Stimulated activated CD8-positive, alpha-beta memory T cell treated with anti-CD3 and anti-CD28 coated beads, Interleukin-7, amount 100 ng/mL, for 1 hour (primary cell): ENCODE measurements at places on chromosomes 16 and 17.

DNA sequence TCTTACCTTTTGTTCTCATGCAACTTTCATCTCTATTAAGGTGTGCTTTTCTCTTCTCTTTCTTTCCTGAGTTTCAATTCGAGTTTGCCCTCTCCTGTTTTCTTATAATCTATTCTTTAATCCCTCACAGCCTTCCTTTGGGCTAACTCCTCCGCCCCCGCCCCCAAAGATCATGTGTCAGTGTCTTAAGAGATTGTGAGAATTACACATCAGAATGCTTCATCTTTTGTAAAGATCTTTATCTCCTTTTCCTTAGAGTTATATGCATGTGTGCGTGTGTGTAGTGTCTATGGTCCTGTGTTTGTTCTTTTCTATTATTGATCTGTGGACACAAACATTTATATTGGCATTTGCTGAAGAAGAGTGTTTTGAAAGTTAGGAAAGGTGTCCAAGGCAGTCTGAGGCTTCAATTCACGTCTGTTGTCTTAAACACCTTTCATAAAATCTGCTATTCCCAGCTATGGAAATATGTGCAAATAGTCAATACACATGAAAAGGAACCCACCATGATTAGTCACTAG lies 6.1 kb upstream of the ALDH3A2 start:
- no peak for DNase-seq

DNA sequence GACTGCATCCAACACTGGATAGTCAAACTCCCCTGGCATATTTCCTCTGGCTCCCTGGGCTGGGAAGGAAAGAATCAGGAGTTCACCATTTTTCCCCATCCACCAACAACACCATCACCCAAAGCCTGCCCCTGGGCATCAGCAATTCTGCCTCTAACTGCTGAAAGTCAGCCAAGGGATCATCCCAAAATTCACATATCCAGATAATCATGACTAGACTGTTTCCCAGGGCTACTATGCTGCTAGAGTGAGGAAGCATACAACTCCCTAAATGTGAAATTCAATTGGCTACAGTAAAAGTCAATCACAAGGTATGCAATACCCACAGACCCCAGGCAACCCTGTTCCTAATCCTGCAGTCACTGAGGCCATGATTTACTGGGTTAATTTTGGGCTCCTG lies 230.6 kb downstream of the C16orf95 start:
- DNase-seq: no peak

GRCh38 chr17:4365628-4366326 lies 698 bp downstream of the UBE2G1 start:
- DNase-seq: peak; percentile 5

DNA sequence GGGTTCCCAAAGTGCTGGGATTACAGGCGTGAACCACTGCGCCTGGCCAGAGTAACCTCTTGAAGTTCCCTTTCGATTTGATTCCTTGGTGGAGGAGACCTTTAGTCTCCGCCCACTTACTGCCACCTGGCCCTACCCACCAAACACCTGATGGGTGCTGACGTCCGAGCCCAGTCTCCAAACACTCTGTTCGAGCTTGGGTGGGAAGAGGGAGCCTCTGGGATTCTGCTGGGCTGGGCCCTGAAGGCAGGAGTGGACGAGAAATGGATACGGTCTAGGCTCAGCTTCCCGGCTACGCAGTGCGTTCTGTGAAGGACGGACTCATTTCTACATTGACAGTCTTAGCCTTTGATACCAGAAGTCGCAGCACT lies 870 bp upstream of the ITGA3 start:
- DNase-seq: no peak

DNA sequence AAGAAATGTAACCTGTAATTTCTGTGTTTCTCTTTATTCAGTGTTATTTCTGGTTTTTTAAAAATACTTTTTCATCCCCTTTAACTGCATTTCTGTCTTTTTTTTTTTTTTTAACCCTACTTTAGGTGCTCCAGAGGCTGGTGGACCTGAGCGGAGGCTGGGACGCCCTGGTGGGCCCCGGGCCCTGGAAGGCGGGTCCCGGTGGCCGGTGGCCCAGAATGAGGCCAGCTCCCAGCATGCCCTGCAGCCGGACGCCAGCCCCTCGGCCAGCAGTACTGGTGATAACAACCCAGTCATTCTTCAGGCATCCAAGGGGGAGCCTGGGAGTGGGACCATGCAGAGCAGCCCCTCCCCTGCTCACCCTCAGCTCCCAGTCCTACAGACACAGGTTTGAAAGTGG lies 1.5 kb downstream of the SRCAP start:
- no peak for DNase-seq

- DNase-seq: no peak
Observed at GRCh38 chr17:31390748-31391495, 553 bp upstream of the RAB11FIP4 start.

DNA sequence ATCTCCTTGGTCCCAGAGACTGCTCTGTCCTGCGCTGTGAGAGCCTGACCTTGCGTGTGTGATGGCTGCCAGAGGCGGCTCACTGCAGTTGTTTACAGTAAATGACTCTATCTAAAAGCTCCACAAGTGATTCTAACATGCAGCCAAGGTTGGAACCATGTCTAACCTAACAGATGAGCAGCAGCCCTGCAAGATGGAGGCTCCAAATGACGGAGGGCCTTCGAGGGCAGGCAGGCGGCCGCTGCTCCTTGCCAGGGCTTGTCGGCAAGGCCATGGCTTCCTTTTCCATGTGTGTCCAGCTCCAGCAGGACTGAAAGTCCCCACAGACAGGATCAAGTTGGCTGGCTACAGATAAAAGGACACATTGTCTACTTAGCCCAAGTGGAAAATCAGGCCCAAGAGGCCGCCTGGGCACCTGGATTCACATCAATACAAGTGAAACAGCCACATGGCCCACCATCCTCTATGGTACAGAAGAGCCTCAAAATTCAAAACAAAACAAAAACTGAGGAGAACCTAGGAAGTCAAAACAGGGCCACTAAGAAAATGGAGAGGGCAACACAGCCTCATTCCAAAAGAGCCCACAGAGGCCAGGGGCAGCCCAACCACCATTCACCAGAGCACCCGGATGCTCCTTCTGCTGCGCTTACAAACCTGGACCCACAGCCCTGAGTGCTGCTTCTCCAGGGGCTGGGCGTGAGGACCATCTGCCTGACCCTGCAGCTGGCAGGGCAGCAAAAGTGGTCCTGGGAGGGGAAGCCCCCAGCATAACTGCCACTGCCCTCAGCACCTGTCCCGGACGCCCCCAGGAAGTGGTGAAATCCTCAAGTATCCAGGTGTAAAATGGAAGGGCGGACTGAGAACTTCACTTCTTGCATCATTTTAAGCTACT lies 65.0 kb downstream of the AMFR start:
- no peak for DNase-seq

DNA sequence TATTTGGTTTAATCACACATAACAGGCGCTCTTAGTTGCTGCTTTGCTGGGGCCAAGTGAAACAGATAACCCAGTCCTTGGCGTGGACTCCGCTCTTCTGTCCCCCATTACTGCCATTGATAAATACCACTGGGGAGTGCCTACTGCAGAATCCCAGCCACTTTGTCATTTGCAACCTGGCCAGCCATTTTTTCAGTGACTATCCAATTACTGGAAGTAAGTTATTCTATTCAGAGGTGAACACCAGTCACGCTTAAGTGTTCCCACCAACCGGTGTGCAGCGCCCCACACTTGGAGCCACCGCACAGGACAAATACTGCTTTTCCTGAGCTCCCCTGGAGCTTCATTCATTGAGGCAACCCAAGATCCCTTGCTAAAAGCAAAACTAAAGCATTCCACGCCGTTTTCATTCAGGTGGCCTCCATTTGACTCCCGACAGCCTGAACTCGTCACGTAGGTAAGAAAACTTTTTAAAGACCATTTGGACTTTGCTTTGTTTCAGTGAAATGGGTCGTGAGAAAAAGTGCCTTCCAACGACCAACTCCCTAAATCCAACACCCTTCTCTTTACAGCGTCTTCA lies 1.8 kb downstream of the USP7 start:
- DNase-seq: no peak

- DNase-seq: no peak
Observed at GRCh38 chr16:69894676-69895075, 56.5 kb upstream of the CLEC18A start.

- no peak for DNase-seq
Observed at GRCh38 chr17:14334919-14335318, 34.0 kb downstream of the HS3ST3B1 start.

DNA sequence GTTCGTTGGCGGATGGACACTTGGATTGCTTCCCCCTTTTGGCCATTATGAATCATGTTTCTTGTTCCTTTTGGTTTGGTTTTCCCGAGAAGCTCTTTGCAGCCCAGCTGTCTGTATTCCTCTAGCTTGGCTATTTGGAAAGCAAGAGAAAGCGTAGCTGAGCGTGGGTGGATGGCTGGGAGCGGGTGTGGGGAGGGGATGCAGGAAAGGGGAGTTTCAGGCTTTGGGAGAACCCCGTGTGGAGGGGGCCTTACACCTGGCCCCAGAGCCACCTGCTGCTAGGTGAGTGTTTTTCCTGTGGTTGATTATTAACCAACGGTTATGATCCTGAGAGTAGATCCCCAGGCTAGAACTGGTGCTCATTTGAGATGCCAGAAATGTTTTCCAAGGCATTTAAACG lies 103.7 kb downstream of the RAP1GAP2 start:
- DNase-seq: no peak

GRCh38 chr16:56478281-56479049 lies 27.1 kb downstream of the OGFOD1 start:
- DNase-seq: no peak

- DNase-seq: no peak
Observed at GRCh38 chr17:61813211-61813610, 50.1 kb downstream of the BRIP1 start.

- no peak for DNase-seq
Observed at GRCh38 chr17:1231456-1231855, 38.8 kb upstream of the BHLHA9 start.

DNA sequence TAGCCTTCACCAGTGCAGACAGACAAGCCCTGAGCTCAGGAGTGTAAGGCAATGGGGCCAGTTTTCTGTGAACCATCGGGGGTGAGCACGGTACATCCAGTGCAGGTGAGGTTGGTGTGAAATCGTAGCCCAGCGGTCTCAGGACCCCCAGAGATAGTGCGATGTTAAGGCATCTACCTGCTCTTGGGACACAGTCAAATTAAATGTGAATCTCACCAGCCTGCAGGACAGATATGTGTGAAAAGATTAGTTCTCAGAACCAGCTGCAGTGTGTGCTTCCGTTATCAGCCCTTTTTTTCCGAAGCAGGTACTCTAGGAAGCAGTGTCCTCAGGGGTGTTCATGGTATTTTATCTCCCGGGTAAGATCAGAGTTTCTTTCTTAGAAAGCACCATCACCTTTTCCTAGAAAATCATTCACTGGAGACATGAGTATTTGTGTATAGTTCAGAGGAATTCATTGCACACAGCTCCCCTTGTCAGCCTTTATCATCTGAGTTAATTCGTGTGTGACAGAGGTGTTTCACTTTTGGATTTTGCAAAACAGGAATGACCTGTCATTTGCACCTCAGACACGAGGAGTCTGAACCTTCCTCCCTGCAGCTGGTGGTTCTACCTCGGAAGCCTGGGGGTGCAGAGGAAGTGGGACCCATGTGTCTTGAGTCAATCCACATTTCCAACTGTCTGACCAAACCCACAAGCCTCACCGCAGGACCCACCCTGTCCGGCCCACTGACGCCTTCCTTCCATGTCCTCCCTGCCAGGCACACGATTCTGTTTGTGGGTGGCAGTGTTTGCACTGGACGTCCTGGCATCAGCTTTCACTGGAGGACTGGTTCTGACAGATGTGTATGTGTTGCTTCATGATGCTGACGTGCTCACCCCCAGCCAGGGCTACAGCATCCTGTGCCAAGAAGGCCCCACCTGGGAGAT lies 107.8 kb downstream of the CLEC16A start:
- DNase-seq: peak; percentile 5

GRCh38 chr16:53043986-53044601 lies 8.6 kb downstream of the CHD9NB start:
- DNase-seq: no peak

DNA sequence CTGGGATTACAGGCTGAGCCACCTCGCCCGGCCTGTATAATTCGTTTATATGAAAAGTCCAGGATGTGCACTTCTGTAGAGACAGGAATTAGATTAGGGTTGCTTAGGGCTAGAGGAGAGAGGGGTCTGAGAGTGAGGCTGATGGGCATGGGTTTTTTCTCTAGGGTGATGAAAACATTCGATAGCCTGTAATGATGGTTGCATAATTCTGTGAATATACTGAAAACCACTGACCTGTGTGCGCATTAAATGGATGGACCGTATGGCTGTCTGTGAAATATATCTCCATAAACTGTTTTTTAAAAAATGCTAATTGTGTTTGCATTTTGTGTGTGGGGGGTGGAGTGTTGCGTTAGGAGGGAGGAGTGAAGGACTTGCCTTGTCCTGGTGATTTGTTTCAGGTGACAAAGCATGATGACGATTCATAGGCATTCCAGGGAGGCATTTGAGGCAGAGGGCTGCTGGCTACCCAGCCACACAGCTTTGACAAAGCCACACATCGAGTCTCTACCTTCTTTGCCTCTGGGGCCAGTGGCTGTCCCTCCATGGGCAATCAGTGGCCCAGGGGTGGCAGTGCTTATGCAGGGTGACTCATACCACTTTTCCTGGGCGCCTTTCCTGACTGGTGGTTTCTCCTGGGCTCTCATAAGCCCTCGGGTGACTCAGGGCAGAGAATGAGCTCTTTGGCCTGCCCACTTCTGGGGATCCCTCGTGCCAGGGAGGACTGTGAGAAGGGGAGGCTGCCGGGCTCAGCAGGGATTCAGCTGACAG lies 148.5 kb upstream of the WSCD1 start:
- DNase-seq: no peak

GRCh38 chr16:27472091-27473020 lies 70.4 kb downstream of the IL21R start:
- DNase-seq: no peak

GRCh38 chr17:55720919-55721836 lies 1.5 kb downstream of the TMEM100 start:
- DNase-seq: no peak

DNA sequence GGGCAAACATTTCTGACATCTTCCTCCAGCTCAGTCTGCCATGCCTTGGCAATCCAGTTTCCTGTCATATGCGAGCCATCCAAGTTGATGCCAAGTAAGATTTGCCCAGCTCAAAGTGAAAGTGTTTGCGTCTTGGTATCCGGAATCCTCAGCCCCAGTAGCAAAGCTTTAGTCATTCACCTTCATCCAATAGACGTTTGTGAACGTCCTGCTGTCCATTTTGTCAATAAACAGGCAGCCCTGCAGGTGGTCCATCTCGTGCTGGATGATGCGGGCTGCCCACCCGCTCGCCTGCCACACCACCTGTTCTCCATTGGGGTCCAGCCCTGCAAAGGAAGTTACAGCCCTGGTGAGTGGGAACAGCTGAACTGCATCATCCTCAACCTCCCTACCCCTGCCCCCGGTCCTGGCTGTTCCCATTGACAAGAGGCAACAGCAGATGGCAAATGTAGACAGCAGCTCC lies 1.5 kb downstream of the PDF start:
- no peak for DNase-seq
